ENCODE measurements at places on chromosomes 16 and 17. TPM values are rescaled to one million over a fixed set of nuclear protein-coding genes. Genes with fewer than 3 reads are reported as not detected.

Gene RNU2-1
- 5,780 TPM for total RNA-seq

Gene ANKRD40
- total RNA-seq, result 24.3 TPM

Gene CARD14
- not detected for total RNA-seq

Gene KPNA2
- total RNA-seq, result 83.6 TPM

Gene RNF135
- 2.3 TPM for total RNA-seq

Gene ASIC2
- not detected for total RNA-seq

Gene TBC1D3K
- not detected for total RNA-seq

Gene DHRS7C
- total RNA-seq, result not detected

Gene TMIGD1
- not detected for total RNA-seq

Gene ATP2A3
- 298 TPM for total RNA-seq

Gene MYH1
- not detected for total RNA-seq

Gene KRT13
- not detected for total RNA-seq

Gene KIF18B
- total RNA-seq, result not detected

Gene LPO
- not detected for total RNA-seq

Gene SLC26A11
- 57.0 TPM for total RNA-seq

Gene PIGS
- 44.5 TPM for total RNA-seq

Gene GINS2
- total RNA-seq, result 0.86 TPM

Gene ADAM11
- total RNA-seq, result 0.40 TPM

Gene CACNG1
- total RNA-seq, result not detected

Gene RSKR
- total RNA-seq, result 8.1 TPM

Gene EPX
- total RNA-seq, result not detected

Gene CTF1
- total RNA-seq, result 0.26 TPM

Gene E4F1
- total RNA-seq, result 32.0 TPM

Gene CDR2
- total RNA-seq, result 75.5 TPM

Gene PDIA2
- 0.99 TPM for total RNA-seq

Gene CLDN7
- total RNA-seq, result 0.78 TPM

Gene MARVELD3
- not detected for total RNA-seq

Gene CFAP97D1
- total RNA-seq, result not detected

Gene ANKFN1
- total RNA-seq, result not detected

Gene SEZ6L2
- not detected for total RNA-seq

Gene CCL3
- 8.8 TPM for total RNA-seq

Gene SALL1
- total RNA-seq, result not detected

Gene XYLT1
- total RNA-seq, result 33.8 TPM

Gene KRT9
- total RNA-seq, result not detected

Gene PER1
- 2,038 TPM for total RNA-seq

Gene PRCD
- total RNA-seq, result 1.1 TPM

Gene RGS11
- not detected for total RNA-seq

Measured in T-helper 17 cell (primary cell).